ENCODE measurements at places on chromosomes 1 and 21.

- DNase-seq: no peak
These were observed 50.0 kb downstream of the BEND5 start for GRCh38 chr1:48726557-48727215.

GRCh38 chr21:39182484-39183271 lies 573 bp downstream of the PSMG1 start:
- DNase-seq: no peak

DNA sequence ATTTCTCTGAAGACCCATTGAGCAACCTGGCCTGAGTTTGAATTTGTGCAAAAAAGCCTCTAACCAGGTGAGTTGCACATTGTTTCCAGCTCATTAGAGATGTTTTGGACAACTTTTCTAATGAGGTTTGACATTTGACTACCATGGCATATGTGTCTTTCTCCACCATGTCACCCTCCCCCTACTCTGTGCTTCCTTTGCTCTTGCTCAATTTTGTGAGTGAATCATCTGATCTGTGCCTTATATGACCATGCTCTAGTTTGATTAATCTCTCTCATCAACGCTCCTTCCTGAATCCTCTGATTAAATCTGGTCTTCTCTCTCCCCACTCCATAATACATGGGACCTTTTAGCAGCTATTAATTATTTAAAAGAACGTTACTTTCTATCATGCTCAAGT lies 144.8 kb upstream of the SAMSN1 start:
- DNase-seq: no peak

DNA sequence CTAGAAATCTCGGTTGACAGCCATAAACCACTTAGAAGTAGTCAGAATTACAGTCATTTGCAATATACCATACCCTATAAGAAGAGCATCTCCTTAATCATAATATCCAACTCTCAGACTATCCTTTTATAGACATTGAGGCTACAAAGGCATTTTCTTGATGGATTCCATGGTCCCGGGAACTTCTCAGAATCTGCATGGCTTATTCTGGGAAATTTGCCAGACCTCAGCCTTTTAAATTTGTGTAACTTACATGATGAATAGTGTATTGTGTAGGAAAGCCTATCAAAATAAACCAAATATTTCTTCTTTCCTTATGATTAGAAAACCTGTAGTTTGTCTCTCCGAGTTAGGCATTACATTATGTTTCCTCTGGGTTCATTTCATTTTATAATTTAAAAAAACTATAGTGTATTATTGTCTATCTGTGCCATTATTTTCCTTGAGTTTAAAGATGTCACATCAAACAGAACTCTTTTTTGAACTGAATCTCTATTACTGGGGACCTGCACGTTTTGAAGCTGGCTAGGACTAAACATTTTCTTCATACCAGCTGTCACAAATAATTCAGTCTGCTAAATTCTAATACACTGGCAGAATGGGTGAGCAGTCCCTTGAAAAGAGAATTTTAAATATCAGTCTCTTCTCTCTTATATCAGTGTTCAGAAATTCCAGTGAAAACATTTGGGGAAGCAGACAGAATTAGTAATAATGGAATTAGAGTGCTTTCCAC lies 102.9 kb downstream of the GABPA start:
- no peak for DNase-seq

DNA sequence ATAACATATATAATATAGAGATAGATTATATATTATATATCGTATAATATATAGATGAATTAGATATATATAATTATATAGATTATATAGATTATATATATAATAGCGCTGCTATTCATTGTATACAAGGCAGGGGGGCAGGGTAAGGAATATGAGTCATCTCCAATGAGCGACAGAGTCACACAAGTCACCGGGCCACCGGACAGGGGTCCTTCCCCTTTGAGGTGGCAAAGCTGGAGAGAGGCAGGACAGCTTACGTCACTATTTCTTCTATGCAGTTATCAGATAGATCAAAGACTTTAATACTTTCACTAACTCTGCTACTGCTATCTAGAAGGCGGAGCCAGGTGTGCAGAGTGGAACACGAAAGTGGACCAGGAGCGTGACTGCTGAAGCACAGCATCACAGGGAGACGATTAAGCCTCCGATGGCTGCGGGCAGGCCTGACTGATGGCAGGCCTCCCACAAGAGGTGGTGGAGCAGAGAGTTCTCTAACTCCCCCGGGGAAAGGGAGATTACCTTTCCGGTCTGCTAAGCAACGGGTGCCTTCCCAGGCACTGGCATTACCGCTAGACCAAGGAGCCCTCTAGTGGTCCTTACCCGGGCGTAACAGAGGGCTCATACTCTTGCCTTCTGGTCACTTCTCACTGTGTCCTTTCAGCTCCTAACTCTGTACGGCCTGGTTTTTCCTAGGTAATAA lies 2154.7 kb downstream of the MRPL39 start:
- peak; percentile 9 for DNase-seq

DNA sequence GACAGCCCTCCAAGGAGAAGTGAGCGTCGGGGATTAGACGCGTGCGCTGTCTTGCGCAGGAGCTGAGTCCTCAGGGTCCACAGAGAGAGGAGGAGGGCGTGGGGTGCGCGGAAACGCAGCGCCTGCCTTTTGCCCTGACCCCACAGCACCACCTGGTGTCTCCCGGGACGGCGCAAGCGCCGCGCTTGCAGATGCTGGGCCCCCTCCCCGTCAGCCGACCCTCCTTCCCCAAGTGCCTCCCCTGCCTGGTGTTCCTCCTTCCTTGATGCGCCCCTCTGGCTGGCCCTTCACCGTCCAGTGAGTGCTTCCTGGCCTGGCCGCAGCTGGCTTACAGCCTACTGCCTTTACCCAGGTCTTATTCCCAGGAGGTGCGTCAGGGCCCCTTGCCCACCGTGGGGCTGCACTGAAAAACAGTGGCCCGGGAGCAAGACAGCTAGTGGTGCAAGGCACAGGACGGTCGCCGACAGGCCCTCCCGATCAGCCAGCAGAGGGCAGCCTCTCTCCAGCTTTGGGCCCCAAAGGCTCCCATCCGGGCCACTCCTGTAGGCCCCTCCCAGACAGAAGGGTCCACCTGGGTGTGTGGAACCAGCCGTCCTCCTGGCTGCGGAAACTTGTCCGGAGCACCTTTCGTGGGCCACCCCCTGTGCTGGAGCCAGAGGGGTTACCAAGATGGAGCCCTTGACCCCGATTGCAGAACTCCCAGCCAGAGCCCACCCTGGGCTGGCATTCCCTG lies 12.9 kb upstream of the PHLDA3 start:
- no peak for DNase-seq

GRCh38 chr1:76237211-76237610 lies 162.7 kb downstream of the ST6GALNAC3 start:
- DNase-seq: no peak

- DNase-seq: no peak
These were observed 41.1 kb upstream of the MTR start for GRCh38 chr1:236753964-236754363.

GRCh38 chr1:206637605-206638004 lies 2.3 kb downstream of the DYRK3 start:
- no peak for DNase-seq

DNA sequence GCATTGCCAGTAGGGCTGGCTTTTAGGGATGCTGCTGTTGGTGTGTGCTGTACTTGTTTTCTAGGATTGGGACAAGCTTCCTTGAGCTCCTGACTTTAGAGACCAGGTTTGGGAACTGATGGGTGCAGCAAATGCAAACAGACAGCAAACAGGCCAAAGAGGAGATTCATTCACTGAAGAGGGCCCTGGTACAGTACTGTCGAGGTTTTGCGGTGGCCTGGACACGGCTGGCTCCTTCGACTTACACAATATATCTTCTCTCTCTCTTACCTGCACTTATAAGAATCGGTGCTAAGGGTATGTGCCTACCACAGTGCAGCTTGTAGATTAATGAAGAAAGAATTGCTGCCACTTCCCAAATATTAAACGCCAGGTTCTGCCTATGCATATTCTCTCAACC lies 44.6 kb downstream of the ATP1A1 start:
- no peak for DNase-seq

All from kidney epithelial cell (primary cell).